Naive B cell (primary cell): ENCODE measurements at places on chromosomes 12 and 14. TPM values are rescaled to one million over a fixed set of nuclear protein-coding genes. Genes with fewer than 3 reads are reported as not detected.

KIF5A gene
- not detected for polyA plus RNA-seq

- DNase-seq = no peak
Measured at GRCh38 chr12:132827763-132828703, 636 bp downstream of the GOLGA3 start.

- DNase-seq = no peak
Measured at GRCh38 chr12:3624273-3624672, 128.6 kb downstream of the CRACR2A start.

- peak; percentile 65 for DNase-seq
Measured at GRCh38 chr12:122980183-122981035, at the start of gene ARL6IP4. Gene ARL6IP4, plus strand, starts transcription at chr12:122980681. Its CDS starts 459 bp downstream, at chr12:122981140.
